ENCODE measurements at places on chromosomes 6 and 20.

GRCh38 chr6:167474725-167475124, 149.8 kb downstream of the TTLL2 start:
- no peak for DNase-seq

DNA sequence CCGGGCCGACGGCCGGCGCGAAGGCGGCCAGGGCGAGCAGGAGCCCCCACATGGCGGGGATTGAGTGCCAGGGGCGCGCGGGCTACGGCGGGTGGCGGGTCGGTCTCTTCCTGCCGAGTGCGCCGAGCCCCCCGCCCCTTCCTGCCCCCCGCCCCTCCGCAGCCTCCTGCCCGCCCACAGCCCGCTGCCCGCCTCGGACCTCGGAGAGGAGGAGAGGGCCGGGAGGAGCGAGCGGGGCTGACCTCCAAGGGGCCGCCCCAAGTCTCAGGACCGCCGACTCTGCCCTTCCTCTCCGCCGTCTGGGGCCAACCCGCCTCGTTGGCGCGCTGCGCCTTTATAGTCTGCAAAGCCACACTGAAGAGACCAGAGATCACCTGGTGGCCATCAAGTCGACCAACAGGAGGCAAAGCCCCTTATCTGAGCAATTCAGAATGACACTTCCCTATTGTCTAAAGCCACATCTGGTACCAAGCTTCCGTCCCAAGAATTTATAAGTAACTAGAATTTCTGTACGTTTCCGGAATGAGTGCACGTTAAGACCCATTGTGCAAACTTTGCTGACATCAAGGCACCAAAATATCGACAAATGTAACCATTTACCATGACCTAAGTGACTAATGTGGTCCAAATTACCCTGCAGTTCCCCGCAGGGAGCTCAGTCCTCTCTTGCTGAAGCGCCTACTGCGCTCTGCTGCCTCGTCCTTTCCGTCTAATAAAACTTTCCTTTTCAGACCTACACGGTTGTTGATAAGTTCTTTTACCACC, at the start of gene CPXM1:
Gene CPXM1, minus strand, starts transcription at position 107 of the 765 bp plus-strand sequence. Its CDS starts 55 bp downstream, at position 52.
- peak; percentile 9 for DNase-seq

- DNase-seq = no peak
Observed at GRCh38 chr6:73631849-73632248, 21.9 kb downstream of the SLC17A5 start.

DNA sequence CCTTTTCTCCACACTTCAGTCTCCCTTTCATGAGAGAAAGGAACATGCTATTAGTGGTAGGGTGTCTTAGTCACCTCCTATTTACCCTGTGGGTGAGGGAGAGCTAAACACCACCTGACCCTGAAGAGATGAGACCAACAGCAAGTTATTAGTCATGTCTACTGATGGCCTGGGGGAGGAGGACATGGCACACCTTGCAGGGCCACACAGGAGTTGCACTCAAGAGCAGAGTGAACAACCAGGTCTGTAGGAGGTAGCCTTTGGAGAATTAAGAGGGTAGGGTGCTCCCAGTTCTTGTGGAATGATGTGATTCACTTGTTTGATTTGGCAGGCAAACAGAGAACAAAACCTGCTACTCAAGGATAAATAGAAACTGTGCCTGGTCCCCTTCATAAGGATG, 82.7 kb upstream of the FABP7 start:
- DNase-seq = no peak

GRCh38 chr6:87277123-87277522, 45.3 kb upstream of the SMIM8 start:
- no peak for DNase-seq

DNA sequence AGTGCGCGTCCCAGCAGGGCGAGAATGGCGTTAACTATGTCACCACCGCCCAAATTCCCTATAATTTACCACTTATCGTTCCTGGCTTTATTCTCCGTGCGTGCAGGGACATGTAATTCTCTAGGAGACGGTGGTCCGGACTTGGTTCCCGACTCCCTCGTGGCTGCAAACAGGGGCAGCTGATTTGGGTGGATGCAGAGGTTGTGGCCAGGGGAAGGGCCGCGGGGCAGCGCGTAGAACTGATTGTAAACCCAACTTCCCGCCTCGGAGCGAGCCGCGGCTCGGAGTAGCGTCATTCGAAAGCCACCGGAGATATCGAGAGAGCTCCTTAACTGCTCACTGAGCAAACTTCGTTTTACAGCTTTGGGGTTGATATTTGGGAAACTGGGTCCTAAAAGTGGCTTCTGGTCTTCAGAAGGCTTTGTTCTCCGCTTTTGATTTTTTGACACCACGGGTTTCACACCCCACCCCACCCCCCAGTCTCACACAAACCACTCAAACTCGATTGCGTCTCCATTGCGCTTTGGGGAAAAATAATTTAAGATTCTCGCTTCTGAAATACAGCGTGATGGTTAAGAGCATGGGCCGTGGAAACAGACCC, 17.5 kb upstream of the ZSCAN9 start:
- DNase-seq = no peak

DNA sequence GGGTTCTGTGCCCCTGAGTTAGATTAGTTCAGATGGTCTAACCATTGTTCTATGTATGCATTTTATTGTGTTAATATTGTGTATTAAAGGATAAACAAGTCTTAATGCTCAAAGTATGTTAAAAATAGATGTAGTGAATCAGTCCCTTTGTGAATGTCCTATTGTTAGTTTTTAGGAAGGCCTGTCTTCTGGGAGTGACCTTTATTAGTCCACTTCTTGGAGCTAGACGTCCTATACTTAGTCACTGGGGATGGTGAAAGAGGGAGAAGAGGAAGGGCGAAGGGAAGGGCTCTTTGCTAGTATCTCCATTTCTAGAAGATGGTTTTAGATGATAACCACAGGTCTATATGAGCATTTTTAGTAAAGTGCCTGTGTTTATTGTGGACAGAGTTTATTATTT, 12.3 kb upstream of the HMGN4 start:
- no peak for DNase-seq

DNA sequence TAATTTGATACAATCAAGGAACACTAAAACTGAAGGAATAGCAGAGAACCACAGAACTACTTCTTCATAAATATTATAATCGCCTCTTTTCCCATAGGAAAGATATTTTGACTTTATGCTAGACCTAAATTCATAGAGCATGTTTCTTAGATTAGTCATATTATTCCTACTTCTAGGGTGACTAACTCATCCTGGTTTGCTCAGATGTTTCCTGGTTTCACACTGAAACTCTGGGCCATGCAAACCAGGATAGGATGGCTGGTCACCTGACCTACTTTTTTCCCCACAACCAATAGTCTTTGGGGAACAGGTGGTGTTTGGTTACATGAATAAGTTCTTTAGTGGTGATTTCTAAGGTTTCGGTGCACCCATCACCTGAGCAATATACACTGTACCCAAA, 42.8 kb downstream of the MMS22L start:
- no peak for DNase-seq

DNA sequence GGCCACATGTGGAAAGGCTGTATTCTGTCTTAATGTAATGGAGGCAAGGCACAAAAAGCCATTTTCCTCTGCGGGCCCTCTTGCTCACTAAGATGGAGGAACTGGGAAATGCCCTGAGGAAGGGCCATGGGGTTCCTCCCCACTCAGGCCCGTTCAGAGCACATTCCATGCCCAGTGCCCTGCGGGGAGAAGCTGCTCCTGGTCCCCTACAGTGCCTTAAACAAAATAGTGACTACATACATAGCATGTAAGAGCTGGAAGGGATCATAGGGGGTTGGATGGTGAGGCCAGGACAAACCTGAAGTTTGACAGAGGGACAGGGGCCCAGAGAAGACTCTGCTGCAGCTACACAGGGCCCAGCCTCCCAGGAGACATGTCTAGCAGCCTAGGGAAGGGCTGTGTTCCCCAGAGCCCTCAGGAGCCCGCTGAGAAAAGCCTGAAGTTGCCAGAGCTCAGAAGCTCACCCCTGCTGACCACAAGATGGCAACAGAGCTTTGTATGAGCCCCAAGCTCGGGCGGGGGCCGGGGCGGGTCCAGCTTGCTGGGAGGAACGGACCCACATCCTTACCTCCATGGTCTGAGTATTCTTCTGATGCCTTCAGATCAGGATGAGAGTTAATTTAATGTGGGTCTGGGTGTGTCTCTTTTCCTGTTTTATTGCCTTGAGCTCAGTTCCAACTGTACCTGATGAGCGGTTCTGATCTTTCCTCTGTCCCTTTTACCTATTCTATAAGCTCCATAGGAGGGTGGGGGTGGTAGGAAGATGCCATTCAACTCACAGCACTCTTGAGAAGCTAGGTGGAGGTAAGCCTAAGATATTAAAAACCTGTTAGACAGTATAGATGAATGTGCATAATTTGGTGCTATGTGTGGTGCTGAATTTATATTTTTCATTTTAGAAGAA, 242.9 kb downstream of the CDC5L start:
- DNase-seq = no peak

- DNase-seq = no peak
Observed at GRCh38 chr6:10418862-10419748, 4.2 kb upstream of the TFAP2A start.

DNA sequence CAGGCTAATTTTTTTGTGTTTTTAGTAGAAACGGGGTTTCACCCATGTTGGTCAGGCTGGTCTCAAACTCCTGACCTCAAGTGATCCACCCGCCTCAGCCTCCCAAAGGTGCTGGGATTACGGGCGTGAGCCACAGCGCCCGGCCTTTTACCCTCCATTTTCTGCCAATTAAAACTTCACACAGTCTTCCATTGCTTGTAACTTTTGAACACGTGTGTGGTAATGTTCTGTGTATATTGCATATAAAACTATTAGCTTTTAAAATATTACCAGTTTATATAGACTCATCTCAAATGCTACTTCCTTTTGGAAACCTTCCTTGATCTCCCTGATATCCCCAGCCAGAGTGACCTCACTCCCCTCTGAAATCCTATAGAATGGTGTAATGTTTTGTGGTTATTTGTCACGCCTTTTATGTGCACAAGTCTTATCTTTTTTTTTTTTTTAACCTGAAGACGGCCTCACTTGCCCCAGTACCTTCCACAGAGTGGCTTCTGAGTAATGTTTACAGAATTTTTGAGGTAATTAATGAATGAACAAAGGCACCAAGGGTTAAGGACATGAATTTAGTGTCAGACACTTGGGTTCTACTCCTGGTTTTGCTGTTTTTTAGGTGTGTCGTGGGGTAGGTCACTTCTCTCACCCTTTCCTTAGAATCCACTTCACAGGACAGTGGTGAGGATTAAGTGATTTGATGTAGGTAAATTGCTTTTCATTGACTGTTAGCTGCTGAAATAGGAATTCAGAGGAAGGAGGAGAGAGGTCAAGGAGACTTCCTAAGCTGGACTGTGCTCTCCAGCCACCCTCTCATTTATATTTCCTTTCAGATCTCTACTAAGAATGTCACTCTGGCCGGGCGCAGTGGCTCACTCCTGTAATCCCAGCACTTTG, 11.2 kb upstream of the MMP24 start:
- no peak for DNase-seq

- no peak for DNase-seq
Observed at GRCh38 chr6:107642861-107643328, 153.0 kb downstream of the SOBP start.

GRCh38 chr20:48026981-48027592, 241.8 kb upstream of the SULF2 start:
- DNase-seq = no peak

DNA sequence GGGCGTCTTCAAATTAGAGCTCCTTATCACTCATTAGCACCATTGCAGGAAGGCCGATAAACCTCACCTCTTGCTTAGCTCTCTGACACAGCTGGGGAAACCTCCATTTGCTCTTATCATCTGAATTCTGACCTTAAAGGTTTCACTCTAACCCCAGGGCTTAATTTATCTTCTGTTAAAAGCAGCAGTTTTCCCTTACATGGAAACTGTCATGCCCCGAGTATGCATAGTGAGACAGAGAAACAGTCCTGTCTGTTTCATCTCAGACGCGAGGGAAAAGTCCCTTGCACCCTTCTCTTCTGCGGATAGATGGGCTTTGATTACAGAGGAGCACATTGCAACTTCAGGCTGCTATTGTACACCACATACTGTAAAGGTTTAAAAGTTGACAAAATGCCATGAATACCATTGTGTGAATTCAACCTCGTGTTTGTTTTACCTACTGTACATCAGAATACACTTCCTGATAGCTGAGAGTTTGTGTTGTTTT, 191.5 kb upstream of the BMP2 start:
- DNase-seq = no peak

GRCh38 chr20:63044204-63044600, 37.4 kb upstream of the BHLHE23 start:
- DNase-seq = no peak

GRCh38 chr20:41052742-41053419, 24.3 kb downstream of the TOP1 start:
- DNase-seq = no peak

DNA sequence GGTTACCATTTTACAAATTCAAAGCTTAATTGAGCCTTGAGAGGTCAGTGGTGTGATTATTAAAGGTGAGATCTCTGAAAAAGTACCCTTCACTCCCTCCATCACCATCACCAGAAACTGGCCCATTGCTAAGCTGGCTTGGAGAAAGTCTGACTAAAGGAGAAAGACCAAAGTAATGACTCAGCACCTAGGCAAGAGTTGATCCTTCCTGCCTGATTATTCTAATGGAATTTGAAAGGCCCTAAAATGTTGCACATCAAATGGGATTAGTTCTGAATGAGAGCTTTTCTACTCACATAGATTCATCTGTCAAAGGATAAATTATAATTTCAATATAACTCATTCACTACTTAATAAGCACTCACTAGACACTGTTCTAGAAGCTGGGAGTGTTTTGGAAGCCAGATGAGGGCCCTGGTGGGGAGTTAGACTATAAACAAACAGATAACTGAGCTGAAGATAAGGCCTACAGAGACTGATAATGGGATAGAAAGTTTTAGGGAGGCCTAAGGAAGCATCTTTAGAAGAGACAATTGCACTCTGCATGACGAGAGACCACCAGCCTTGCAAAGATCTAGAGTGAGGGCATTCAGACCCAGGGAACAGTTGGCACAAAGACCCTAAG, 366.7 kb downstream of the SYNE1 start:
- DNase-seq = no peak

GRCh38 chr6:82555801-82556200, 192.2 kb downstream of the TPBG start:
- DNase-seq = no peak

- DNase-seq = no peak
Observed at GRCh38 chr6:70398783-70399728, 14.3 kb upstream of the FAM135A start.

DNA sequence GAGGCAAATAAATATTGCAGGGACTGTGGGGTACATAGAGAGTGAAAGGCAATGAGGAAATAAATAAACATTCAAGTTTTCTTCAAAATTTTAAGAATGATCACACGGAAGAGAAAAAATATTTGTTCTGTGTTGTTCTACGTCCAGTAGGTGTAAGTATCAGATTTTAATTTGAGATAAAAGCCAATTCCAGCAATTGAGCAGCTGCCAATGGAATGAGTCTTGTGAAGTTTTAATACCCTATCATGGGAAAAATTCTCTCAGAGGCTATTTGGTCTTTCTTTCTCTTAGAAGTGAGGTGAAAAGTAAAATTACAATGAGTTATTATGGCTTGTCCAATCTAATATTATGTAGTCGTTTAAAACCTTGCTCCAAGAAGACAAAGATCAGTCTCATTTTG, 195.7 kb upstream of the CITED2 start:
- DNase-seq = no peak

GRCh38 chr6:93822434-93823265, 403.3 kb upstream of the EPHA7 start:
- DNase-seq = no peak

Measured in stimulated activated CD4-positive, alpha-beta T cell treated with anti-CD3 and anti-CD28 coated beads, Interleukin-4, amount 100 ng/mL, for 48 hours (primary cell).